ENCODE measurements at places on chromosomes 7 and 10.
A peak's percentile ranks its signal among the peaks of the same experiment; 100 is the strongest.

GRCh38 chr7:132618271-132618955 is 42.1 kb upstream of the PLXNA4 start:
- no peak for DNase-seq

- DNase-seq = no peak
These were observed 350.2 kb downstream of the GATA3 start for GRCh38 chr10:8404721-8405120.

- no peak for DNase-seq
These were observed 203.6 kb downstream of the ZNF365 start for GRCh38 chr10:62577666-62578291.

DNA sequence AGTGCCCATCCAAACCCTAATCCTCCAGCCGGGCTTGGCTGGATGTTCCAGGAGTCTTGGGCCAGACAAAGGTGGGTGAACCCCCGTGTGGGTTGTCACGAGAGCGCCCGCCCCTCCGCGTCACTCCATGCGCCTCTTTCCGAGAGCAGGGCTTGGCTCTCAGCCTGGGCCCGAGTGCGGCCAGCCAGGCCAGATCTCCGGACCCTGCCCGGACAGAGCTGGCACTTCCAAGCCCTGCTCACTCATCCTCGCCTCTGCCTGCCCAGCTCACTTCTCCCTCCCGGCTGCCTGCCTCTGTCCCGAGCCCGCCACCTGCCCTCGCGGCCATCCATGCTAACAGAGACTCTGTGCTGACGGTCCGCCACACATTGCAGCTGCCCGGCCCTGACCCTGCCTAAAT is 34.6 kb downstream of the AGAP3 start:
- DNase-seq = no peak

GRCh38 chr10:3421537-3422257 is 249.1 kb upstream of the PITRM1 start:
- DNase-seq = no peak

DNA sequence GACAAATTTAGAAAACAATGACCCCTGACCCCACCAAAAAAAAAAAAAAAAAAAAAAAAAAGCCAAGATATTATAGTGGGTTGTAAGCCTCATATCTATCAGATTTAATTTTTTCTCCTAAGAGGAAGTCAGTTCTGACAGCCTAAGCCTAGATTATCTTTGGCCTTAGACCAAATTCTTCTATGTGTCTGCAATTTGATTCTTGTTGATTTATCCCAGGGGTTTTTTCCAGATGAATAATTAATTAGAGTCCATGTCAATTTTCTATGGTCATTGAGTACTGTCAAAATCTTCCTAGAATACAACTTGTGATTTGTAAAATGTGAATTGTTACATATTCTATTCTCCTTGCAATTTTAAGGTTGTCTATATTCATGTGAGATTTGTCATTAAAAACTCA is 151.6 kb upstream of the CACNA2D1 start:
- no peak for DNase-seq

DNA sequence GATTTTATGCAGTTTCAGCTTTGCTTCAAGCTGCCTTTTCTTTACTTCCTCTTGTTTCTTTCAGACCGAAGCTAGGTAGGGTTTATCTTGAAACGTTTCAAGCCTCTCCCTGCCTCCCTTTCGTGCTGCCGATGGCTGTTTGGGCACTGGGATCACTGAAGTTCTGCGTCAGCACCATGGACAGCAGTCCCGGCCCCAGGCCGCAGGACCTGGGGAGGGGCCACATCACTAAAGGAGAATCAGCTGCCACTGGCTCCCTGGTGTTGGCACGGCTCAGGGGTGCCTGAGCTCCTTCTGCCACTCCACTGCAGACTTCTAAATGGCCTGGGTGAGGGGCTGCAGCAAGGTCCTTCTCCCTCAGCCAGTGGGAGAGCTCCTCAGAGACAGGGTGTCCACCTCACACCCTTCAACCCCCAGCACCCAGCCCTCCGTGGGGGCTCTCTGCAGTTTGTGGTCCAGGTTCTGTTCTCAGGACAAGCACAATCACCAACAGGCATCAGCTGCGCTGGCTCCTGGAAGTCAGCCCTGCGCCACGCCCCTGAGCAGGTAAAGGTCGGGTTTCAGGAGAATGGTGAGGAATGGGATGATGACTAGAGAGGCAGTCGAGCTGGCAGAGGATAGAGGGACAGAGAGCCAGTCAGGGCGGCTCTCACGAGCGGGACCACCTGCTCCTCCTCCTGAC is 387.2 kb downstream of the TCERG1L start:
- peak; percentile 49 for DNase-seq

DNA sequence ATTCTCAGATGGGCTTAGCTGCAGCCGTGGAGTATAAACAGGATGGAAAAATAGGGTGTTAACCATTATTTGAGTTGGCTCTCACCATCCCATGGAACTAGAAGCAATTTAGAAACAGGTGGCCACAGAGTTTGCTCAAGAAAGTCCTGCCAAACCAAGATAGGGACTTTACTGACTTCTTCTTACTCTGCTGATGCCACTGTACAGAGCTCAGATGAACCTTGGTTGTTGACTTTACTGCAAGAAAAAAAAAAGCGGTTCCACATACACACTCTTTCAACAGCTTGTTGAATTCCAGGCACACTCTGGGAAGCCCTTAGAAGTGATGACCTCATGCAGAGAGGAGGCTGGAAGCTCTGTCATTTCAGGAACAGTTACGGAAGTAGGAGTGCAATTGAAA is 753.4 kb downstream of the NRG3 start:
- no peak for DNase-seq

DNA sequence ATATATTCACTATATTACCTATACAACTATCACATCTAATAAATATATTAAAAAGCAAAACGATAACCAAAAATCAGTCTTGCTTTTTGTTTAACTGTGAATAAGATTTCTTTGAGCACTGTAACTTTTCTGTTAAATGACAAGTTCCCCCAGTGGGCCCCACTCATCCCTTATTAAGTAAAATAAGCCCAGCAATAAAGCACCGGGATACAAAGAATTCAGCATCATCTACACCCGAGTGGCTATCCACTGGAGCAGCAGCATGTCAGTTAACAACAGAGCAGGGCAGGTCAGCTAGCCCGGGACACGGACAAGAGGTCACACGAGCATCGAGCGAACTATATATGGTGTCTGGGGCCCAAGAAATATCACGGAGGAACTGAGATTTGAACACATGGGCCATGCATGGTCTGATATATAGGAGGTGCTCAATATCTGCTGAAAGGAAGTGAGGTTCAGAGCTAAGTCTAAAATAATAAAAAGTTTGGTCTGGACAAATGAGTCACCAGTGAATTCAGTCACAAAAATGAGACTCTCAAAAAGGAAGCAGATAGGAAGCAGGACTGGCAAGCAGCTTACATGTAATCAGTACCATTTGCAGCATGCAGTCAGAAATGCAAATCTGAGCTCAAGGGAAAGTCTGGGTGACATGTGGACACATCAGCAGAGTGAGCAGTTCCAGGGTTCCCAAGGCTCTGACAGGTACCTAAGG is 4.1 kb downstream of the ERCC6 start:
- DNase-seq = no peak

DNA sequence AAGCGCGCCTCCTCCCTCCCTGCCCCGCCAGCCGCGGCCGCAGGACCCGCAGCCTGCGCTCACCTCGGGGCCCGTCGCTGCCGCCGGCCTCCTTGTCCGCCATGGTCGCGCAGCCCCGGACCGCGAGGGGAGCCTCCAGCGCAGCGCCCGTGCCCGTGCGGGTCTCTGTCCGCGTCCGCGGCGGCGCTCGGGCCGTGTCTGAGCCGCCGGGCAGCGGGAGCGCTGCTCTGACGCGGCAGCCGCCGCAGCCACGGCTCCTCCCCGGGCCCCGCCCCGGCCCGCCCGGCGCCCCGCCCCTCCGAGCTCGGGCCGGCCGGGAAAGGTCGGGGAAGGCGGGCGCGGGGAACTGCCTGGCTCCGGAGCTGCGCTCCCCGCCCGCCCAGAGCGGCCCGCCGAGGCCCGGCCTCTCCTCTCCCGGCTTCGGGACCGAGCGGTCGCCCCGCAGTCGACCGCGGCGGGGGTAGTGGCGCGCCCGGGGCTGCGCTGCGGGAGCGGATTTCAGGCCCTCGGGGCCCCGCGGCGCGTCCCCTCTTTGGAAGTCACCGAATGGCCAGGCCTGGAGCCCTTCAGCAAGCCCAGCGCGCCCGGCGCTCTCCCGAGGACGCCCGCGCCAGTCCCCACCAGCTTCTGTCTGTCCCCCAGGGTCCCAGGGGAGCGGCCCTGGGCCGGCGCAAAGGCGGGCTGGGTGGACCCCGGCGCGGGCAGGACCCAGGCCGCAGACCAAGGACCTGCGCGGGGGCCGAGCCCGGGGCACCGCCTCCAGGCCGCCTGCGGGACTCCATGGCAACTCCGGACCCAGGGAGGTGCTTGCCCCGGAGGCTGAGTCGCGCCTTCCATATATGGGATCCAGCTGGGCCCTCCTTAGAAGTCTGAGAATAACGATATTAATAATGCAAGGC is at the start of gene HSPA12A:
HSPA12A (minus strand) TSS at position 200 of the 899 bp plus-strand sequence; CDS start at position 103, 97 bp downstream.
- no peak for DNase-seq

- no peak for DNase-seq
These were observed 52.0 kb downstream of the STK32C start for GRCh38 chr10:132255489-132256344.

DNA sequence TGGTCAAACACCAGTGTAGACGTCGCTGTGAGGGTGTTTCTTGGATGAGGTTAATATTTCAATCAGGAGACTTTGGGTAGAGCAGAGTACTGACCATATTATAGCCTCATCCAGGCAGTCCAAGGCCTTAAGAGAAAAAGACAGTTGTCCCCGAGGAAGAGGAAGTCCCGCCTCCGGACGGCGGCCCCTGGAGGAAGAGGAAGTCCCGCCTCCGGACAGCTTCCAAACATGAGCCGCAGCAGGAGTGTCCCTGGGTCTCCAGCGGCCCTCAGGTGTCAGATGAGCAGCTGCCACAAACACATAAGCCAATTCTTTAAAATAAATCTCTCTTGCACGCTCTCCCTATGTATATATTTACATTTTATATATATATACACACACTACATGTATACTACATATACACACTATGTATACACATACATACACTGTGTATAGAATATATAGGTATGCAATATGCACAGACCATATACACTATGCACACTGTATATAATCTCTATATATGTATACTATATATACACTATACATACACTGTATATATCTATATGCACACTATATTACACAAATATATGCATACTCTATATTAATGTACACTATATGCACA is 37.5 kb downstream of the PWWP2B start:
- DNase-seq = no peak

DNA sequence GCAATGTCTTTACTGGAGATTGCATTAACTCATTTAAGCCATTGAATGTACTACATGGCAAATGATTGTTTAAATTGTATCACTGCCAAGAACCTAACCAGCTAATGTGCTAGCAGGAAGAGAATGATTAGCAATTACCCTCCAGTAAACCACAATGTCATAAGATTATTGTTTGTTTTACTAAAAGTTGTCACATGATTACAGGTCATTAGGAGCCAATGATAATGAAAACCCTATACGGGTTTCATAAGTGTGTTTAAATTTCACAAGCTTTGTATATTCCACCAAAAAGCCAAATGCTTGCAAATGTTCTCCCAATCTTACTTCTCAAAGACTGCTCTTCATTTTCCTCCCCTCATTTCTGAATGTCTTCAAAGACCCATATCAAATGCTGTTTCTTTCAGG is 76.5 kb upstream of the PPP1R3C start:
- no peak for DNase-seq

- DNase-seq = no peak
These were observed 20.4 kb downstream of the BCCIP start for GRCh38 chr10:125843603-125844329.

DNA sequence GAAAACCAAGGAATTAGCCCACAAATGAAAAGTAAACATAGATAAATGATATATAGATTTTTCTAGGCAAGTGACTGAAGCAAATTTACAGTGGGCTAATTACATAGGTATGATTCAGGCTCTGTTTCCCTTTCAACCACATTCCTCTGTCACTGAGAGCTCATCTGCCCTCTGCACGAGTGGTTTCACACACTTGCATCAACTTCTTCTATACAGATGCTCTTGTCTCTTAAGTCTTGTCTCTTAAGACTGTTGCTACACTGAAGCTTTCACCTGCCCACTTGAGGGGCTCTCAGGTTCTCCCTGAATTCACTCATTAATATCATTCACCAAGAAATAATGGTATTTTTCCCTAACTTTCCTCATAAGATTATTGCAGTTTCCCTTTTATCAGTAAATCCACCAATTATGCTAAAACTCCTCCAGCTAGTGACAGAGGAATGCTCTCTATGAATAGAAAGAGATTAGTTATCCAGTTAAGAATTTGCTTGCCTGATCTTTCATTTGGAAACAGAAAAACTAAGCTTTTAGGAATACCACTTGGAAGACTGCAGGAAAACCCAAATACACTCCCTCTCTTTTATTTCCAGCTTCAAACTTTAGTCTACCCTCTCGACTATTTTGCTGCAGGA is 95.7 kb downstream of the ELAPOR2 start:
- no peak for DNase-seq

DNA sequence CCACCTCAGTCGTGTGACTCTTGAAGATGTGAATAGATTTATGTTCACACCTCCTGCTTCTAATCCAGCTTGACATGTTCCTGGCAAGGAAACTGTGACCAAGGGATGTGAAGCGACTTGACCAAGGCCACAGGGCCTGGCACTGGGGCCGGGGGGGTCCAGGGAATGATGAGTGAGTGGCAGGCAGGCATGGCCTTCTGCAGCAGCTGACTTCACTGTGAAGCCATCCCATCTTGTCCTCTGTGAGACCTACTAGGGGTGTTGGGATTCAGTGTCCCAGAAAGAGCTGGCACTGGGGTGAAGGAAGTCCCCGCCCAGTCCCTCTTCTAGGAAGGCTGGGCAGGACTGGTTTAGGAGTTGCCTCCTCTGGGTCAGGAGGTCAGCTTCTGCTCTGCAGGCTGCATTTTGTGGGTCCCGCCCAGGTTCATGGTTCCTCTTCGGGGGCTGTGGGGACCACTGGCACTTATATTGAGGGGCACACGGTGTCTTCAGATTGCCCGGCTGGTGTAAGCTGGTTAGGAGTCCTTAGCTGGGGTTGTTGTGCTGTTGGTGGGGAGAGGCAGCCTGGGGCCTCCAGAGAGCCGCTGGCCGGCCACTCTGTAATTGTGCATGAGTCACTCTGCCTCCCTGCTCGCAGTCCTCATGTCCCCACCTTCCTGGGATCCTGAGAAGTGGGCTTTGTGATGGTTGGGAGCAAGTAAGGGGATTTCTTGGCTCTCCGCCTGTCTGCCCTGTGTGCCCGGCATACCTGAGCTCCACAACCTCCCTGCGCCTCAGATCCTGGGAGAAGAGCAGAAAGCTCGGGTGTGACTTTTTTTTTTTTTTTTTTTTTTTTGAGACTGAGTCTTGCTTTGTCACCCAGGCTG is 11.0 kb downstream of the ZMIZ1 start:
- no peak for DNase-seq

DNA sequence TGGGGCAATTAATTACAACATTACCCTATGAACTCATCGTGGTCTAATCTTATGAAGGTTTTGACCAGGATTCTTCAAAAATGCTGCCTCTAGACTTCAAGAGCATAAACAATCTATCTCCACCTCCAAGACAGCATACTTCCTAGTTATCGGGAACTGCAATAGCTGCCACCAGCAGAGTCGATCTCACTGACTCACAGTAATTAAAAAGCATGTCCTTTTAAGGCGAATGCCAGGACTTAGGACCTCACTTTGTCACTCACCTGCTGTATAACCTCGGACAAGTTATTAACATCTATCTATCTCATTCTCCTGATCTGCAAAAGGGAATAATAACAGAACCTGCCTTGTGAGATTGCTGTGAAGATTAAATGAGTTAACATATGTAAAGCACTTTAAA is 666.0 kb upstream of the COBL start:
- DNase-seq = no peak

- no peak for DNase-seq
These were observed 118.6 kb downstream of the PLCE1 start for GRCh38 chr10:94112321-94112720.

- no peak for DNase-seq
These were observed 3.1 kb downstream of the PAX2 start for GRCh38 chr10:100748231-100749058.

Measured in right renal pelvis (tissue), 4 donors.